Heart left ventricle (tissue), 16 donors: ENCODE measurements at places on chromosomes 5 and 9. TPM values are rescaled to one million over a fixed set of nuclear protein-coding genes. Genes with fewer than 3 reads are reported as not detected.

GRCh38 chr5:102867992-102868662 lies 113.0 kb downstream of the PAM start:
- DNase-seq: no peak

Gene ELP1
- total RNA-seq: 32.0 TPM

- no peak for DNase-seq
These were observed 193.7 kb downstream of the OLFM1 start for GRCh38 chr9:135281151-135281550.

Gene PAEP
- total RNA-seq: not detected

Gene PCDHA13
- not detected for total RNA-seq

GRCh38 chr5:143172739-143173138 lies 230.7 kb downstream of the NR3C1 start:
- DNase-seq: no peak

DNA sequence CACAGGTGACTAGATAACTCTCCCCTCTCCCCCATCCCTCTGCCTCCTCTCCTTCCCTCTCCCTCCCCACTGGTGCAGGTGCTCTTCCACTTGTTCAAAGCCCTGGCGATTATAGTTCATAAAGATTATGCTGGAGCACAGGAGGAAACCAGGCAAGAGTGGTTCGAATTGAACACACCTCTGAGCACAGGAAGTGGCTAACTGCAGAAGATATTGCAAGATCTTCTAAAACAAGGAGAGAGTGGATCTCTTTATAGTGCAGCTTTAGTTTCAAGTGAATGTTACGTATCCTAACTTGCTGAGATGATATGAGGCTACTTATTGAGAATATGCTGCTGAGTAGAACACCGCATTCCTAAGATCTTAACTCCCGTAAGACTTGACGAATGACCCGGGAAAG lies 178.4 kb downstream of the GOLPH3 start:
- DNase-seq: no peak

Gene EXOC3
- total RNA-seq: 43.5 TPM

DNA sequence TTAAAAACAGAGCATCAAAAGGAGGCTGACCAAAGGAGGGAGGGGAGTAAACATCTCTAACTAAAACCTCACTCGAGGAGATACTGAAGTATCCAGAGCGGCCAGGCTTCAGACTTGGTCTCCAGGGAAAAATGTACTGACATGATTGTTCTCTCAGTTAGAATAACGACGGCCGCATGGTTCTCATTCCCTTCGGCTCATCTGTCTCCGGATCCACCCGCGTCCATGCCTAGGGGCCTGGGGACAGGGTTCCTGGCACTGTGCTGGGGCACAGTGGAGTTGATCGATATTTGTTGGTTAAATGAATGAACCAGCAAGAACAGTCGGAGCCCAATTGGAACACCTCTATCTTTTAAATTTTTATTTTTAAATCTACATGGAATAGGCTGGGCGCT lies 167.1 kb upstream of the PHYKPL start:
- no peak for DNase-seq

DNA sequence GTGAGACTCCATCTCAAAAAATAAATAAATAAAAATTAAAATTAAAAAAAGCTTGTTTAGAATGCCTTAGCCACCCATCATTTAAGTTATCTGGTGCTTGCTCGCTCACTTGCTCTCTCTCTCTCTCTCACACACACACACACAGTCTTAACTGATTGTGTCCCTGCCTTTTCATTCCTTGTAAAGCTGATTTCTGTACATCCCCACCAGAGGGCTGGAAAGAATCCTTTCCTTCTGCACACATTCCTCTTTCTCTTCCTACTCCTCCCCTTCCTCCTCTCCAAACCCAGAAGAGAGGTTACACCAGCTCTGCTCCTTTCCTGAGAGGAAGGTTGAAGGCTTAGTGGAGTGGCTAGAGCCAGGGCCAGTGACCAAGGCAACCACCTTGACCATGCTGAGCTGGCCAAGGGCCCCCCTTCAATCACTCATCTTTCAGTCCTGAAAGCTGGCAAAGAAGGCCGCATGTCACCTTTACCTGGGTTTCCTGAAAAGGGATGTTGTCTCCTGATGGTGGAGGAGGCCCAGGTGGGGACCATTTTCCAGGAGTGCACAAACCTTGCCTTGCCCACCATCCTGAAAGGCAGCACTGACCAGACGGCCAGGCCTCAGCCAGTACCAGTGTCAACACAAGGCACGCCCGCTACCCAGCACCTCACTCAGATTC lies 25.6 kb downstream of the STK10 start:
- no peak for DNase-seq

DNA sequence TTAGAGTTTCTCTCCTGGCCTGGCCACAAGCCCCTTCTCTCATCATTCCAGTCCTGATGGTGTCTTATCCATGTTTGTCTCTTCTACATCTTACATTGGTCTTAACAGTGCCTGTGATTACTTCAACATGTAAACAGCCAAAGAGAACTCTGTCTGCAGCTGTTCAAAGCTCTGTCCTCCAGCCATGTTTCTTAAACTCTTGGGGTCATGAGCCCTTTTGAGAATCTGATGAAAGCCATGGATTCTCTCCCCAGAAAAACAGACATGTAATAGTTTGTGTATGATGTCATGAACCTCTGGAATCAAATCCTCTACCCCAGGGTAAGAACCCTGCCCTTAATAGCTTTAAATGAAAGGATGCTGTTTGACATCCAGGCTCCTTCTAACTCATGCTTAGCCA lies 30.1 kb downstream of the MAMDC2 start:
- DNase-seq: no peak

Gene ORM2
- not detected for total RNA-seq

Gene DMXL1
- total RNA-seq: 34.7 TPM

DNA sequence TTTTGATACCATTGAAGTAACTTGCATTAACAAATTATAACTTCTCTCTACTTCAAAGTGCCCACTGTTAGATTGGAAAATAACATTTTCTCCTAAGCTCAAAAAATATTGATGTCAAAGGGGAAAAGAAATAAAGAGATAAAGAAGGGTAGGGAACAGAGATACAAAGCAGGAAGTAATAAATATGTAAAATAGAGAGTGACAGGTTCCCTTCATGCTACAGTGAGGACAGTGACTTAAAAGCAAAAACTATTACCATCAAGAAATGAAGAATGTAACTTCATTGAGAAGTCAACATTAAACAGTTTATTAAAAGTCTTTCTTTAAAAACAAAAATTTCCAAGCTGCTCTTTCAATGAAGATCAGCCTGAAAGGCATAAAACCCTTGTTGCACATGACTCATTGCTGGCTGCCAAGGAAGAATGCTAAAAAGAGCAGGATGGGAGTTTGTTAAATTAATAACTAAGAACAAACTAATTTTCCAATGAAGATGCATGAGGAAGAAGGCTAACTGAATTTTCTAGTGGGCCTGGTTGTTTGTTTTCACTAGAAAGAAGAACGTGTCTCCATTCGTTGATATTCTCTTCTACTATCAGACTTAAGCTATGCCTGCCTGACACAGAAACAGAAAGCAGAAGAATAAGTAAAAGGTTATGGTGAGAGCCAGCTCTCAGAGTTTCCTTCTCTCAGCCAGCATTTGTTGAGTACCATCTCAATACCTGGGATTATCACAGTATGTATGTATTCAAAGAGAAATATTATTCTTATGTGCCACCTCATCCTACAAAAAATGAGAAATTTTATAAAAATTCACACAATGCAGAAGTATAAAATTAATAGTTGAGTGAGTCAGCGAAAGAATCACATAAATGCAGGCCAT lies 197.8 kb upstream of the NREP start:
- no peak for DNase-seq

GRCh38 chr5:142797420-142797819 lies 27.2 kb downstream of the ARHGAP26 start:
- DNase-seq: no peak

GRCh38 chr5:135472141-135472540 lies 20.0 kb upstream of the TIFAB start:
- DNase-seq: no peak

DNA sequence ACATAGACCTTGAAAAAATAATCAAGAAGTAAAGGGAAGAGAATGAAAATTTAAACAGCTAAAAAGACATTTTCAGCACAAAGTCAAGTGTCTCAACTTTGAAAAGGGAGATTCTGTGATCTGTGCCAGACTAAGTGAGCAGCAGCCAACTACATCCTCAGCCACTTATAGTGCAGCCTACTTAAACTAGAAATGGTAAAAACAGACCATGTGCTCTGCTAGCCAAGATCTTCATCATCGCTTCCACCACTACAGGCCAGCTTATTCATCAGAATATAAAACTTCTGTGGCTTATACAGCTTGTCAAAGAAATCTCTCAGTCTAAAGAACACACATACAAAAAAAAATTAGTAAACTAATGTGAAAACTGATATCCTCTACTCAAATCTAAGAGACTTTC lies 63.5 kb downstream of the CEMIP2 start:
- DNase-seq: no peak

Gene PCDHB14
- 4.6 TPM for total RNA-seq

DNA sequence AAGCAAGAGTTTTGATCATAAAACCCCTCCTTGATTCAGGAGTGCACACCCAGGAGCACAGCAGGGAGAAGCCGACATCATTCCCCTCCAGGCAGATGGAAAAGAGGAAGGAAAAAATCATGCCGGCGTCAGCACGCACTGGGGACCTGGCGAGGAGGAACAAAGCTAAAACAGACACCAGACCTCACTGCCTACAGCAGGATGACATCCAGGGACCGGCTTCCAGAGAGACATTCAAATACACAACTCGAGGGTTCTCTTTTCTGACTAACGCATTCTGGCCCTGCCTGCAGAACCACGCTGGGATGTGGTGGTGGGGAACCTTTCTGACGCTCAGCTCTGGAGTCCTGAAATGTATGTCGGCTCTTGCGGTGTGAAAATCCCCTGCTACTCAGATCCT lies 2.7 kb downstream of the UBAC1 start:
- DNase-seq: no peak

DNA sequence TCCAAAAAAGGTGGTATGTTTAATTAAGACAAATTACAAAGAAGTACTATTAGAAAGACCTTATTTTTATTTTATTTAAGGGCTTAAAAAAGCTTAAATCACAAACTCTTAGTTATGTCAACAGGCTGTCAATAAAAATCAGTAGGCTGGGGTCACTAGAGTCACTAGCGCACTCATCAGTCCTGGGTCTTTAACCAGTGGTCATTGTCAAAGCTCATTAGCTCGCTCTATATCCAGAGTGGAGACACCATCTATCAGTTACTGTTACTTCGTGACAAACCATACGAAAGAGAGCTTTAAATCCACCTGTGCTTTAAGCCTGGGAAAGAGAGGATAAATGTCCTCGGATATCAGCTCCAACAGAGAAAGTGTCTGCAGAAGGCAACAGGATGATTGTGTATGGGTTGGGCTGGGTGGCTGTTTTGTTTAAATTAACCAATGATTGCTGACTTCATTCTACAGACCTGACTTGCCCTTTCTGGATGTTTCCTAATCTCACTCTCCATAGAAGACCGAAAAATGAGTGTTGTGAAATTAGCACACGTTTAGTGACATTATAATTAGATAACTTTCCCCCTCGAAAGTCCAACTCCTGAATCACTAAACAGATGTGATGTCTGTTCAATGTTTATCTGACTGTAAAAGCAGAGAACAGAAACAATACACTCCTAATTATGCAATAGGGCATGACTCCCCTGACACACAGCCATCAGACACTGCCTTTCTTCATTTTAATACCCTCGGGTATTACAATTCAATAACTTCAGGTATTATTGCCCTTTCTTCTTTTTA lies 123.6 kb upstream of the TNPO1 start:
- DNase-seq: no peak

Gene CARTPT
- total RNA-seq: not detected

Gene SLC25A2
- not detected for total RNA-seq

Gene CHSY3
- total RNA-seq: 0.90 TPM

DNA sequence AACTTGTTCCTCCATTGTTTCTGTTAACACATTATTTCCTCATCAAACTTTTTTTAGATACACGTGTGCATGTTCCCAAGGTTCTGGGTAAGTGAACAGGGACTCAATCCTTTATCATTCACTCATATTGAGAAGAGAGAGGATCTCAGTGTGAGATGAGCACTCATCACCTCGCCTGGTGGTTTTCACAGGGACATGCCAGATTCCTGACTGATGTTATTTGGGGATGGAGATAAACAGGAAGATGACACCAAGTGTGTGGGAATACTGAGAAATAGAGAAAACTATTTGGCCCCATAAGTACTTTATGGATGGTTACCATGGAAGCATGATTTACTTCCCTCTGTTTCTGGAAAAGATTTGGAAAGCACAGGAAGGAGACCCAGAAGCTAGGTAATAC lies 533.3 kb upstream of the DMAC1 start:
- DNase-seq: no peak

DNA sequence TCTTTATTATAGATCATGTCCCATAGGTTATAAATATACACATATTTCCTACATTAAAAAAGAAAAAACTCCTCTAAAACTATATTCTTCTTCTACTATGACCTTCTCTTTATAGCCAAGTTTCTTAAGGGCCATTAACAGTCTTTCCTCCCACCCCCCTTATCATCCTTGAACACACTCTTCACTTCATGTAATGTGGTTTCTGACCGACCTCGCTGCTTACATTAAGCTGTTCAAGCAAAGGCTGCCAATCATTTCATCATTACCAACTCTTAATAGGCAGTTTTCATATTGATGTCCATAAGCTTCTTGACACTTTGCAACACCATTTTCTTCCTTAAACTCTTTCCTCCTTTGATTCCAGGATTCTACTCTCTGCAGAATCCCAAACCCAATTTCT lies 283.0 kb upstream of the PCSK5 start:
- DNase-seq: no peak

Gene ORM1
- not detected for total RNA-seq

DNA sequence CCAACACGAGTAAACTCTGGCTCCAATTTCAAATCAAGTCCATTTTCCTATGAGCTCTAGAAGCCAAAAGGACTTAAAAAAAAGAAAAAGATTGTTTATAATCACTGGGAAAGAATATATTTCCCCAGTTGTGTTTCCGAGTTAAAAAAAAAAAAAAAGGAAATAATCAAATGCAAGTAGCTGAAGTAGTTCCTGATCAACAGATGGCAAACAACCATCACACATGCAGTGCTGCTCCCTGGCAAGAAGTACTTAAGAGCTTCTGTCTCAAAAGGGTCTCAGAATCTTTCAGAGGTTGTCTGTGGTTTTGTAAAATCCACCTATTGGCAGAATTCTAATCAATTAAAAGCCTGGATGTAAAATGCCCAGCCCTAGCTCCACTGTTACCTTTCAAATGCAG lies 387.9 kb downstream of the RAB3C start:
- no peak for DNase-seq

DNA sequence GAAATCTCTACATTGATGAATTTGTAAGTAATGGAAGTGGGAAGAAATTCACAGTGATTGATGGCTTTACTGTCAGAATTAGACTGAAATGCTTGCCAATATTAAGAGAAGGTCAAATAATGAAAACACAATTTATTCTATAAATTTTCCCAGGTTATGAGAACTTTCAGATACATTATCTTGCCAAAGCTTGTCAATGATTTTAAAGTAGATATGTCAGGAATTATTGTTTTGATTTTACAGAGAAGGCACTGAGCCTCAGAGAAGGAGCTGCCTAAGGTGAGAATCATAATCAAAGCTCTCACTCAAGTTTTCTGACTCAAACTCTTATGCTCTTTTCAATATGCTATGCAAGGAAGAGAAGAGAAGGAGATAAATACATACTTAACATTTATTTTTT lies 564.0 kb upstream of the RGMB start:
- DNase-seq: no peak
